ENCODE measurements at places on chromosomes 5 and 9.

DNA sequence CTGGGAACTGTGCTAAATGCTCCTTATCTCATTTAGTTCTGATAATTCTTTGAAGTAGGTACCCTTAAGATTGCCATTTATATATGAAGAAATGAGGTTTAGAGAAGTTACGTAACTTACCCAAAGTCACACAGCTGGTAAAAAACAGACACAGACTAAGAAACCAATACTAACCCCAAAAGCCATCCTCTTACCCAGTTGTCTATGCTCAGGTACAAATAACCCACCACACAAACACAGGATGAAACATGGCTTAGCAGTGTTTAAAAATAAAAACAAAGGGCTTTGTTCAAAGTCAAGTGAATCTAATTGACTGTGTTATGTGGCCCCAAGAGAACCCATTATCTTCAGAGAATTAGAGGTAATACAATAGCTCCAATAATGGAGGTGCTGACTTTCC is 37.0 kb upstream of the IL7R start:
- DNase-seq = no peak

DNA sequence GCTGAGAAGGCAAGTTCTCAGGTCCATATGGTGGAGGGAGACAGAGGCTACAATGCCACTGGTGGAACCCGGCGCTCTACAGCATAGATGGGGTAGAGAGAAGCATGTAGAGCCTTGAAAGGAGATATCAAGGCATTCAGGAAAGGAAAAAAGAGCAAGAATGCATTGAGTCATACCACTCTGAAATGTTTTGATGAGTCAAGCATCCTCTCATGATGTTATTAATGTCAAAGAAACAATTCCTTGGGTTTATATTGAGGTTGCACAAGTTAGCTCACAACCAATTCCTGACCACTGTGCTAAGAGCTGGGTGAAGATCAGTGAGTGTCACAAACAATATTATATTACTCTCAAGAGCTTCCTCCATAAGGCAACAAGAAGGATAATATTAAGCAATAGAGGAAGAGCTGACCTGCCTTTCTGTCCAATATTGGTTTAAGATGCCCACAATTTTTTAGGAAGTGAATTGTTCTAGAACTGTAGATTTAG is 178.0 kb downstream of the RFK start:
- DNase-seq = no peak

GRCh38 chr9:116116393-116116792 is 37.2 kb upstream of the PAPPA start:
- DNase-seq = no peak

GRCh38 chr5:58965677-58966414 is 383.0 kb downstream of the RAB3C start:
- no peak for DNase-seq

- no peak for DNase-seq
Measured at GRCh38 chr5:65805089-65805488, 83.1 kb downstream of the NLN start.

DNA sequence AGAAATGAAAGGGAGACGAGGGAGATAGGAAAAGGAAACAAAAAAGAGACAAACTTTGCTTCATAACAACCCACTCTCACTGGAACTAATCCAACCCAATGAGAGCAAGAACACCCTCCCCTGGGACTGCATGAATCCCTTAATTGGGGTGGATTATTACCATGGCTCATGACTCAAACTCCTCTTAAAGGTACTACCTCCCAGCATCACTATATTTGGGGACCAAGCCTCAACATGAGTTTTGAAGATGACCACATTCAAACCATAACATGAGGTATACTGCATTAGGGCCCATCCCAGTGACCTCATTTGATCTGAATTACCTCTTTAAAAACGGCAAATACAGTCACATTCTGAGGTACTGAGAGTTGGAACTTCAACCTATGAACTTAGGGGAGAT is 8.0 kb downstream of the MTAP start:
- no peak for DNase-seq

DNA sequence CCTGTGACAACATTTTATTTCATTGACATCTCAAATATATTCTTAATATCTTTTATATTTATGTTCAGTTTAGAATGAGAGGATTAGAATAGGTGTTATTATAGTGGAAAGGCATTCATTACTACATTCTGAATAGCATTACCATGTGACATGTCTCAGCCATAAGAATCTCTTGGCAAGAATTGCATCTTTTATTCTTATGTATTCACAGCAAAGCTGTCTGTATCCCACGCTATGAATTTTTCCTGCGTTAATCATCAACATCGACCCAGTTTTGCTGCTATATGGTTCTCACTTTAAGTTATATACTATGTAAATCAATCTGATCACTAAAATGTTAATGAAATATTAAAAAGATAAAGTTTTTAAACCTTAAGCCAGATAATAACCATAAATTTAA is 248.6 kb downstream of the TMEM232 start:
- no peak for DNase-seq

DNA sequence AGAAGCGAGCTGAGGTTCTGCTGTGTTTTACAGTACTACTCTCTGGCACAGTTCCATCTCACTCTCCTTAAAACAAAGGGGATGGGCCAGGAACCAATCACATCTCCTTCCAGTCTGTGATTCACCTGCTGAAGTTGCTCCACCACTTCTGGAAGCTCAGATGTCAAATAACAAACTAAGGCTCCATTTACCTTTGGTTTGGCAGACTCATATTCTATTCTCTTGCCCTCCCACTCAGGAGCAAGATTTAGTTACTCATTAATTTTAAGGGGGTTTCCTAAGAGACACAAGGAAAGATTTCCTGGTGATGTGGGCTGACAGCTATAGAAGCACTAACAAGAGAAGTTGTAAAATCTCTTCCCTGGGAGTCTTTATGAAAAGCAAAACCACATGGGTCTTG is 37.8 kb upstream of the KIF2A start:
- DNase-seq = no peak

Measured in germinal center (tissue), 1 donor.